ENCODE measurements at places on chromosomes 1 and 21.

- no peak for DNase-seq
Measured at GRCh38 chr21:30271156-30271555, 11.6 kb downstream of the KRTAP24-1 start.

DNA sequence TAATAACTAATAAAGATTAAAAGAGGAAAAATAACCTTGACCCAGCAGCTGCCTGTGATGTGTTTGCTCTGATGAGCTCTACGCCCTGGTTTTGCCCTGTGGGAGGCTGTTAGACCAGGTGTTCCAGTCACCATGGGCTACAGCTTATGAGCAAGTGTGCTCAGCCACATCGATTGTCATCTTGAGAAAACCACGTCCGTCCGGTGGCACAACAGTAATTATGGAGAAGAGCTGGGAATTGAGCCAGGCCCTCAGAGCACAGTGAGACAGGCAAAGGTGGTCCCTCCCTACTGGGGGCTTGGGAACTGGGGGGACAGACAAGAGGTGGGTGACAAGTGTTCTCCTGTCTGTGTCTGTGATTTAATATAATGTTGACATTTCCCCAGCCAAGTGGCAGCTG, 420.5 kb downstream of the MATN1 start:
- no peak for DNase-seq

DNA sequence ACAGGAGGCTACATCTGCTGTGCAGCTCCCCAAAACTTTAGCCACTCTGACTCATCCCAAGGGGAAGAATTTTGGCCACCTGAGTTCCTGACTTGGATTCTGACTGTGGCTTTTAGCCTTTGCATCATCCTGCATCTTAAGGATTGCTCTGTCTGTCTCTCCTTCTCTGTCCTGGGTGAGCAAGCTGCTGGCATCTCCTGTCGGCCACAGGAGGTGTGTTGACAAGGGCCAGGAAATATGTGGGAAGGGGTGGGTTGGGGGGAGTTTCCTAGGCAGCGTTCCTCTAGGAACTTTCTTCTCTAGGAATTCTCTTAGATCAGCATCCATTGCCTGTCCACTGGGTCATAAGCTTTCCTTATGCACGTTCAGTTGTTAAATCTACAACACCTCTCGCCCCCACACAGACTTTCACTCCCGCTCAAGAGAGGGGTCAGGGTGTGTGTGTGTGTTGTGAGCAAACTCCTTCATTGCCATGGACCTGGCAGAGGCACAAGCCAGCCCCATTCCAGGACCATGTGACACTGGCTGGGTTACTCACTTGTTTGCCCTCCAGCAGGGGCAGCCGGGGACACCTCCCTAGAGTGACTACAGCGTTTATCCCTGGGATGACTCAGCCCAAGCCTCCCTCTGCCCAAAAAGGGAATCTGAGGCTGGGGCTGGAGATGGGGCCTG, 145.0 kb upstream of the DUSP10 start:
- peak; percentile 67 for DNase-seq

DNA sequence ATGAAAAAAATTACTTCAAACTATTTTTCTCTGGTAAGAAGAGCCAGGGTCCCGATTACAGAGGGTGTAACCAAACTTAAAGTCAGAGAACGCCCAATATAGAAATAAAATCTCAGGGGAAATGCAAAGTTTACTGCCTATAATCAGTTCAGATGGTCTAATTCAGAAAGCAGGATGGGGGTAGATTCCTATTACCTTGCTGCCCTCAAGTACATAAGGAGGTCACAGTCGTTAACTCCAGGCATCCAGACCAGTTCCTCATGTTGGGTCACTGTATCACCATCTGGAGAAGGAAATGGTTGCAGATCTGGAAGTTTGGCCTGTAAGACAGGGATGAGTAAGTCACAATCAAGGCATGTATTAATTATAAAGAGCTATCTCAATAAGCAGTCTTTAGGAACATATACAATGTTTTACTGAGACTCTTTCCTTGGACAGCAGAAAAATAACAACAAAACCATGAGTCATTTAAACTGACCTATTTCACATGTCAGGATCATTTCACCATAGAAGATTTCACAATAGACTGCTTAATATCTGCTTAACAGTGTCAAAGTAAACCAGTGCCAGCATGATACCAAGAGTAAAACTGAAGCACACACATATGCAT, 179.4 kb downstream of the SLC45A1 start:
- DNase-seq: no peak

DNA sequence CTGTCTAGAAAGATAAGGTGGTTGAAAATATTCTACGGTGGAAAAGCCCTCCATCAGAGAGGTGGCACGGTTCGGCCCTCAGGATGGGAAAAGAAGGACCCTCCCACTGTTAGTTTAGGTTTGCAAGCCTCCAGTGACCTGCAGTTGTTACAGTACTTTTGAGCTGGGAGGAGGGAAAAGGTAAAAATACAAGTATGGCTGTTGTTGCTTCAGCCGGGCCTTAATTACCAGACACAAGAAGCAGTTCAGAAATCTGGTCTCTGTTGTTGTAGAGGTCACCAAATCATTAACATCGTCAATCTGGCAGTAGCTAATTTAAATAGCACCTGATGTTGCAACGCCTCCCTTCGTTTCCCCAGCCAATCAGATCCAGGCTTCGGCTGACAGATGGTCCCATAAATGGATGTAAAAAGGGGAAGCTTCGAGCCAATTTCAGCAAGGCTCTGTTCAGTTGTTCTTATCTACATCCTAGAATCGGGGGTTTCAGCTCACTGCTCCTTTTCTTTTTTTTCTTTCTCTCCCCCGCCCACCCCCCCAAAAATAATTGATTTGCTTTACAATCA, at the start of gene ELAVL4:
TSS of gene ELAVL4 (plus strand) at position 424 of the 563 bp plus-strand sequence. CDS start 270 bp downstream, outside the sequence.
- DNase-seq: no peak

DNA sequence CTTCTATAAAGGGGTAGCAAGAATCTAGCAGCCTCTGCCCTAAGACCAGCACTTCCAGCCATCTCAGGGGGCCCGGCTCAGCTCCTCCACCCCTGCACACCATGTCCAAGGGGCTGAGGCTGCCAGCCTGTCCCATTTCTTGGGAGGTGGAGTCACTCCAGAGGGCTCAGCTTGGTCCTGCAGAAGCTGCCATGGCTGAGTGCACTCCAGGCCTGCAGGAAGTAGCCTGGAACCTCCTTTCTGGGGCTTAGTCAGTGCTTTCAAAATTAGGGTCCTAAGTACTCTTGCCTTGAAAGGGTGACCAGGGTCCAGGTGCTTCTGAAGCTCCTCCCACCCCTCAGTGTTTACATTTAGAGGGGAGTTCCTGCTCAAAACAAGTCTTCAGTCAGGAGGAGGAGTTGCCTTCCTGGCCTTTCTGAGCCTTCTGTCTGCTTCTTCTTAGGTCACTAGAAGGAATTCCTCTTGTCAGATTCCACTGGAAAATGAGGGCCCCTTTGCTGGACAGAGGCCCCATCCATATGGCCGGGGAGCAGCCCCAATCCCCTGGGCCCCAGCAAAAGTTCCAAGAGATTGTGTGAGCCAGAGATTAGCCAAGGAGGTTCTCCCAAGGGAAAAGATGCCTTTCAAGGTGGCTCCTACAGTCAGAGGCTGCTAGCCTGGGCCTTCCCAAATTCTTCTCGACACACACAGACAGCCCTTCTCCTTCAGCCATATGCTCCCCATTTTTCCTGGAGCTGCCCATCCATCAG, 128.1 kb upstream of the VAMP3 start:
- DNase-seq: no peak

GRCh38 chr21:14995695-14996490, 68.9 kb downstream of the NRIP1 start:
- DNase-seq: no peak

DNA sequence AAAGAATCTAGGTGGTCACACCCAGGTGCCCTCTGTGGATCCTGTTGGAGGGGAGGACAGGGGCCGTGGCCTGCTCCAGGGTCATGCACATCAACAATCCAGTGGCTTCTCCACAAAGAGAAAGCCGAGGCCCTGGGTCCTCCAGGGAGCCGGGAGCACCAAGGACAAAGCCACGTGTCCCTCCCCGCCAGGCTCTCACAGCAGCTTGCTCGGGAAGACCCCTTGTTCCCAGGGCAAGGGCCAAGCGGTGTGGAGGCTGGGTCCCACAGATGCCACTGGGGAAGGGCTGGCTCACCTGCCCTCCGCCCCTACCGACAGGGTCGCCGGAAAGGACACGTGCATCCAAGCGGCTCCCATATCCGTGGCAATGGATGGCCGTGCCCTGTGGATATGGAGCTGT, 192.9 kb upstream of the VAMP3 start:
- no peak for DNase-seq

- no peak for DNase-seq
Measured at GRCh38 chr1:28087614-28088167, 719 bp downstream of the EYA3 start.

- DNase-seq: no peak
Measured at GRCh38 chr1:78619803-78620579, at the start of gene IFI44L. Gene IFI44L, plus strand, starts transcription at chr1:78620448. Its CDS starts 7,468 bp downstream, at chr1:78627916.

DNA sequence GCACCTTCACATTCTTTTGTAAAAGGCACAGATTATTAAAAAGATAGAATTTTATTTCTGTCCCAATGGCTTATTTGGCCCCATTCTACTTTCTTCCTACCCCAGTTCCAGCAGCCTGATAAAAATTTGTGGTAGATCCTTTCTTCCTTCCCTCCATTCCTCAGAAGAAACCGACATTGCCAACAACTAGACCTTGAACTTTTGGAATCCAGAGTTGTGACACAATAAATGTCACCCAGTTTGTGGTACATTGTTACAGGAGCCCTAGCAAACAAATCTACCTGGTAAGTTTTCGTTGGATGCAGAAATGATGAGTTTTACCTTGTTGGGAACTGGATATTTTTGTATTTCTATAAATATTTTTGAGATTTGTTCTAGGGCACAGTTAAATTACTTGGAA, 141.6 kb upstream of the IVNS1ABP start:
- no peak for DNase-seq

- no peak for DNase-seq
Measured at GRCh38 chr1:3015744-3016143, 5.5 kb upstream of the ACTRT2 start.

- no peak for DNase-seq
Measured at GRCh38 chr21:17921579-17922530, 102.7 kb upstream of the C21orf91 start.

- no peak for DNase-seq
Measured at GRCh38 chr21:34997294-34997693, 51.8 kb downstream of the RUNX1 start.

GRCh38 chr1:196400478-196401451, 207.5 kb downstream of the KCNT2 start:
- no peak for DNase-seq

DNA sequence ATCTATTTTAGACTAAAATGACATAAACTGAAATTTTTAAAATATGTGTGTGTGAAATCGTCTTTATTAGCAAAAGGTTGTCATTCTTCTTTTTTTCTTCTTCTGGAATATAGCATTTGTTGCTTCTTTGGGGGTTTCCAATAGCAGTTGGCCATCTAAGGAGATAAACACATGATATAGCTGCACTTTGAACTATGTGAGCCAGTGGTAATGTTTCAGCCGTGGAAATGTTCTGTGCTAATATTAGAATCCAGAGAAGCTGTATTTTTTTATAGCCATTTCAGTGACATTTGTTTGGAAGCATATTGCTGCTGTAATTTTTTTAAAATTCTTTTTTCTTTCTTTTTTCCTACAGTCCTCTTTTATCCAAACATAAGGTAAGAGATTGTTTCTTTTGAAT, 75.1 kb downstream of the CNST start:
- DNase-seq: no peak

DNA sequence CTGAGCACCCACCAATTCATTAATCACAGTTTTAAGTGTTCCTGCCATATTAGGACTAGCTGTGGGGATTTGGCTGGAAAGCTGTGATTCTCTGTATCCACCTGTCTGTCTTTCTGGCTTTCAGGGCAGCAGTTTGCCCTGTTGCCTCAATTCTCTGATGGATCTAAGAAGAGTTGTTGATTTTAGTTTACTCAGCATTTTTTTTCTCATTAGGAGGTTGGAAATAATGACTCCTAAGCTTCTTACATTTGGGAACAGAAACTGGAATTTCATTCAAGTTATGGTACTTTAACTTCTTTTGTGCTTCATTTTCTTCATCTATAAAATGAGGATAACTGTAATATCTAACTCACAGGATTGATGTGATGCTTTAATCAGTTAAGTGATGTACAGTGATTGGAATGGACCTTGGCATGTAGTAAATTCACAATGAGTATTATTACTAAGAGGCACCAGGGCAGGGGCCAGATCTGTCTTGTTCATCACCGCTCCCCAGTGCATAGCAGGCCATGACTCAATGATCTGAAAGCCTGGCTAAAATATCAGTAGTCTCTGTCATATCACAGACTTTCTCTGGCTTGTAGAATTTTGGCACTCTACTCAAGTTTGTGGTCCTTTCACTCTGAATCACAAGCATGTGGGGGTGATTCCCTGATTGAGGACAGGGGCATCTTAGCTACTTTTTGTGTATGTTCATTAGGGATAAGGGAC, 51.4 kb upstream of the GREM2 start:
- DNase-seq: peak; percentile 26

DNA sequence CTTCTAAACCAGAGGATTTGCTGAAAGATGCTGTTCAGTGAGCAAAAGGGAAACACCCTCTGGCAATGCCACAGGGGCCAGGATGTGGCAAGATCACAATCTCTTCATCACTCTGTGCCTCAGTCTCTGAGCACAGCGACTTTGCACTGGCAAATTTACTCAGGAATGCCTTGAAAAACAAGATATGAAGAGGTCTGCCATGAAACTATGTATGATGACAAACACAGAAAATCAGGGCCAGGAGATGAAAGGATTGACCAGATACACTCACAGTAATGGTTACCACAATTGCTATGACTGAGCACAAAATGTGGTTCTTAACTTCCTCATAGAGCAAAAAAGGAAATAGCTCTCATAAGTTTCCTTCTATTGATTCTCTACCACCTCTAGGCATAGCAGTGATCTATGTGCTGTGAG, 5.8 kb downstream of the TTC13 start:
- DNase-seq: no peak

GRCh38 chr1:184514447-184514846, 127.6 kb downstream of the C1orf21 start:
- no peak for DNase-seq

GRCh38 chr1:9289711-9290485, 2.8 kb upstream of the SPSB1 start:
- peak; percentile 58 for DNase-seq

DNA sequence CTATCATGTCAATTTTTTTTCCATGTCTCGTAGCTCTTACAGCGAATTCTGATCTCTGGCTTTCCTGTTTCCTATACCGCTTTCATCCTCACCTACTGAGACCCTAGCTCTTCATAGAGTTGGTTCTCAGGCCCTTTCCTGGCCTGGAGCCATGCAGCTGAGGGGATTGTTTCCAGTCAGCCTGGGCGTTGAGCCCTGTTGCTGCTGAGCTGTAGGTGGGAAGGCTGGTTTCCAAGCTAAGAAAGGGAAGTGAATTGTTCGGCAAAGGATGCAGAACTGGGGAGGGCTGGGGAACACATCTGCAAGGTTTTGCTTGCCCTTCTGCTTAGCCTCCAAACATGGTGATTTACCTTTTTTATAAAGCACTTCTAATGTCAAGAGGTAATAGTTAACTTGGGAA, 41.5 kb downstream of the SPATA46 start:
- DNase-seq: no peak

GRCh38 chr1:87508247-87508787, 179.6 kb downstream of the LMO4 start:
- DNase-seq: no peak

- no peak for DNase-seq
Measured at GRCh38 chr1:157958263-157958662, 35.2 kb upstream of the KIRREL1 start.

- DNase-seq: no peak
Measured at GRCh38 chr1:3729594-3730542, 22.4 kb upstream of the CCDC27 start.

GRCh38 chr1:74650561-74650960, 23.0 kb downstream of the ERICH3 start:
- no peak for DNase-seq

All from AG04449 (cell line).